ENCODE measurements at places on chromosomes 12 and 14. TPM values are rescaled to one million over a fixed set of nuclear protein-coding genes. Genes with fewer than 3 reads are reported as not detected.

CFL2 gene
- total RNA-seq: 340 TPM

DNA sequence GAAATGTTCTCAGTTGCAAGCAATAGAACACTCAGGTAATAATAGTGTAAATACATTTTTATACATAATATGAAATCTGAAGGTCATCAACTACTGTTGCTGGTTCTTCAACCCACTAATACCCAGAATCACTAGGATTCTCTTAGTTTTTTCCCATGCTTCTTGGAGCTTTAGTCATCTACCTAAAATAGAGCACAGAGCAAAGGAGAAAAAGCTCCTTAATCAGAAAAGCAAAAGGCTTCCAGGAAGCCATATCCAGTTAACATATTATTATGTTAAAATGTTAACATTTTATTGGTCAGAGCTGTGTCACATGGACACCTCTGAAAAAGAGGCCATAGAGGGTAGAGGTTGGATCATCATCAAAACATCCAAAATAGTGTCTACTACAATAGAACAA is 57.0 kb downstream of the CCER1 start:
- DNase-seq: no peak

IKZF4 gene
- total RNA-seq: 6.2 TPM

PIANP gene
- total RNA-seq: 0.42 TPM

- DNase-seq: no peak
Observed at GRCh38 chr12:12474931-12475795, 87.5 kb downstream of the DUSP16 start.

- no peak for DNase-seq
Observed at GRCh38 chr12:46942579-46942978, 116.8 kb upstream of the SLC38A4 start.

- no peak for DNase-seq
Observed at GRCh38 chr14:59276235-59276634, 87.8 kb downstream of the DAAM1 start.

DNA sequence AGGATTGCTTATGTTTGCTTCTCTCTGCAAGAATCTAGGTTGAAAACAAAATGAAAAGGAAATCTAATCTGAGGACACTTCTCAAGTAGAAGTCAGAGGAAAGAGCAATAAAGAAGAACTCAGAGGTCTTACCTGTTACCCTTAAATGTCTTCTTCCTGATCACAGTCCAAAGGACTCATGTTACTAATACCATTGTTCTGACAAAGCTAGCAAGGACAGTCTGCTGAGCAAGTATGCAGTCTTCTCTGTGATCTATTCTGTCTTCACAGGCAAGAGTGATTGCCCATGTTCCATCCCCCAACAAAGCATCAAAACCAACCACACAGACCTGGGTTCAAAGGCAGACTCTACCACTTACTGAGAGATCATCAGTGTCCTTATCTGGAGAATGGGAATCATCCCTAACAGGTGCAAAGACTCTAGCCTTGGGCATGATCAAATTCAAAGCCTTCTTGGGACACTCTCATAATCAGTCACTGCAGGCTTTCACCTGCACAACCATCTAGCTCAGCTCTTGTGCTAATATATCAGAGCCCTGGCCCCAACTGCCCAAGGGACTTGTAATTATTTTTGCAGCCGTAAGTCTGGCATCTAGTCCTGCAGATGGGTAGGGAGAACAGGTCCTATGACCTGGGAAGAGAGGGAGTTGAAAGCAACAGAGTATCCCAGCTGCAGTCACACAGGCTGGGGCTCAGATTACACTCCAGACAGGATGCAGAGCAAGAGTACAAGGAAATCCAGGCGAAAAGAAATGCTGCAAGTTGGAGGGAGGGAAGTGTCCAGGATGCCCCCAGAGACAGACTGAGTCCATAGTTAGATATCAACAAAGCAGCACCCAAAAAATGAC is 97.9 kb upstream of the NUDT4 start:
- no peak for DNase-seq

- DNase-seq: peak; percentile 28
Observed at GRCh38 chr12:97148941-97149559, 242.0 kb downstream of the NEDD1 start.

DNA sequence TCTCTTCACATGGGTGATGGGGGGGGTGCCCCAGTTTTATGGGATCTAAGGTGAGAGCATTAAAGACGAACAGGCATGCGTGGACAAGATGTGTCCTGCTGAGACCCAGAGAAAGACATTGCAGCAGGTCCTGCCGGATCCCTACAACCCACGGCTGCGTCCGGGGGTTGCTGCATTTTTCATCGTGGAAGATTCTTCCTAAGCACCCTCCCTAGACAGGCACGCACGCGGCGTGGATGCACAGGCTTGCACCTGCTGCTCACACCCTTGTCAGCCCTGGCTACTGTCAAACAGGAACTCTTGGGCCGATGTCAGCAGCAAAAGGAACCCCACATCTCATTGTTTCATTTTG is 280.6 kb upstream of the RTL1 start:
- no peak for DNase-seq

DNA sequence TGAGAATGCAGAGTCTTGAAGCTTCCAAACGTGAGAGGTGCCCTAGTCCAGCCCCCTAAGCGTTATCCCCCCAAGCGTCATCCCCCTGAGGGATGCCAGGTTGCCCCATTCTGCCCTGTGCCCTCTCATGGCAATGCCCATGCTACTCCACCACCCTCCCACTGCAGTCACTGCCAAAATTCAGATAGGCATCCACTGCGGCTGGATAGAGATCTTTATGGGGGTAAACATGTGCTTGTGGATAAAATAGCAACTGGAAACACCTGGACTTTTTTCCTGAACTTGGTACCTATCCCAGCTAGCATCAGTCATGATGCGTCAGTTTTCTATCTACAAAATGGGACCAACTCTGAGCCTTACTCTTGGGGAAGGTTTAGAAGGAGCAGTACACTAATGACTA is 92.7 kb upstream of the HOXC13 start:
- no peak for DNase-seq

- peak; percentile 53 for DNase-seq
Observed at GRCh38 chr12:44875954-44876543, at the start of gene NELL2. Gene NELL2, minus strand, starts transcription at chr12:44876315. Its CDS starts 446 bp downstream, at chr12:44875869.

PIWIL1 gene
- not detected for total RNA-seq

DNA sequence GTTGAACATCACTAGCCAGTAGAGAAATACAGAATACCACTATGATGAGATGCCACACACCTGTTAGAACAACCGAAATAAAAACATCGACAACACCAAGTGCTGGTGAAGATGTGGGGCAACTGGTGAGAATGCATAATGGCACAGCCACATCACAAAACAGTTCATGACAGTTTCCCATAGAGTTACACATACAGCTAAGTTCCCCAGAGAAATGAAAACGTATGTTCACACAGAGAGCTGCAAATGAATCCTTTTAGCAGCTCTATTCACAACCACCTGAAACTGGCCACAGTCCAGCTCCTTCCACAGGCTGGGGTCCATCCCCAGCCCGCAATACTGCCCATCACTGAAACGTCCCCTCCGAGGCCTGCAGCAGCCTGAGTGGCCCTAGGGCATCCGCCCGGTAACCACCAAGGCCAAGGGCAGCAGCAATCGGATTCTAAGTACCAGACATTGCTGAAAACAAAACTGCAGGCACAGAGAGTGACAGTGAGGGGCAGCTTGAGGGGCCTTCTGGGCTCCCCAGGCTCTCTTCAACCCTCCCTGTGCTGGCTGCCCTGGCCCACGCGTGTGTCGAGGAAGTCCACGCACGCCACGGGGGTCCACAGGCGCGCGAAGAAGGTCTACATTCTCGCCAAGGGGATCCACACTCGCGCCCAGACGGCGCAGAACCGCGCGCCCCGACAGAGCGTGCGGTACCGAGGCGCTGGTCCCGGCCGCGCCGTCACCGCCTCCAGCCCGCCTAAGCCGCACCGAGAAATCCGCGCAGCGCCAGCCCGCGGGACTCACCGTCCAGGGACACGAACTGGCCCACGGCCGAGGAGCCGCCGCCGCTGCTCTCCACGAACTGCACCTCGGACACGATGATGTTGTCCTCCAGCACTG is 903 bp downstream of the BRF1 start:
- DNase-seq: peak; percentile 58

CLEC2A gene
- total RNA-seq: not detected

DNA sequence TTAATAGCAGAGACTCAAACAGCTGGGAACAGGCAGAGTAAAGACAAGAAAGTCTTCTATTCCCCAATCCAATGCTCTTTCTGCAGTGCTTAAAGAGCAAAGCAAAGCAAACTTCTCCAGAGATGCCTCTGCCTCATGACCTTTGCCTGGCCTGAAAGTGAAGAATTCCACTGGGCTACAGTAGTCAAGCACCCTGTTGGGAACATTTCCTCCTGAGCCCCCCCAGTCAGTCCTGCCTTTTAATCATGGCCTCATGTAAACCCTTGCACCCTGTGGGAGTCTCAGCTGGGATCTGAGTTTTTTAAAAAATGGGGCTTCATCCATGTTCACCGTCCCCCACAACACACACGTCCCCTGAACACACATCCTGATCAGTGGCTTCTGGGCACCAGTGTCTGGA is 62.7 kb upstream of the TSPAN11 start:
- DNase-seq: no peak

DNA sequence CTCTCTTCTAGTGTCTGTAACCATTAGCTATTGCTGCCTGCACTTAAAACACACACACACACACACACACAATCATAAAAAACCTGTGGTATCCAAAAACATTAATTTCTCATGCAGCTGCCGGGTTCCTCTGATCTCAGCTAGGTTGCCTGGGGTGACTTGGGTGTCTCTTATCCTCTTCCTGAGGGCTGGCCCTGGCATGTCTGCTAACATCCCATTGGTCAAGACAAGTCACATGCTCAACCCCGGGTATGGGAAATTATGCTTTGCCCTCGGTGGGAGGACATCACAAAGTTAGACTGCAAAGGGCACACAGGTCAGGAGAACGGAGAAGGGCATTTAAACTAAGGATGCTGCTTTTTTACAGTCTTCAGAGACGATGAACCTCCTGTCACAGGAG is 55.7 kb downstream of the TRPV4 start:
- DNase-seq: no peak

- DNase-seq: no peak
Observed at GRCh38 chr14:77045238-77046162, 17.0 kb upstream of the IRF2BPL start.

TAS2R43 gene
- not detected for total RNA-seq

GRCh38 chr12:121712190-121712460 is 427 bp upstream of the TMEM120B start:
- DNase-seq: peak; percentile 39

- DNase-seq: no peak
Observed at GRCh38 chr12:80129895-80130530, 30.7 kb downstream of the OTOGL start.

CMA1 gene
- 0.42 TPM for total RNA-seq

DNA sequence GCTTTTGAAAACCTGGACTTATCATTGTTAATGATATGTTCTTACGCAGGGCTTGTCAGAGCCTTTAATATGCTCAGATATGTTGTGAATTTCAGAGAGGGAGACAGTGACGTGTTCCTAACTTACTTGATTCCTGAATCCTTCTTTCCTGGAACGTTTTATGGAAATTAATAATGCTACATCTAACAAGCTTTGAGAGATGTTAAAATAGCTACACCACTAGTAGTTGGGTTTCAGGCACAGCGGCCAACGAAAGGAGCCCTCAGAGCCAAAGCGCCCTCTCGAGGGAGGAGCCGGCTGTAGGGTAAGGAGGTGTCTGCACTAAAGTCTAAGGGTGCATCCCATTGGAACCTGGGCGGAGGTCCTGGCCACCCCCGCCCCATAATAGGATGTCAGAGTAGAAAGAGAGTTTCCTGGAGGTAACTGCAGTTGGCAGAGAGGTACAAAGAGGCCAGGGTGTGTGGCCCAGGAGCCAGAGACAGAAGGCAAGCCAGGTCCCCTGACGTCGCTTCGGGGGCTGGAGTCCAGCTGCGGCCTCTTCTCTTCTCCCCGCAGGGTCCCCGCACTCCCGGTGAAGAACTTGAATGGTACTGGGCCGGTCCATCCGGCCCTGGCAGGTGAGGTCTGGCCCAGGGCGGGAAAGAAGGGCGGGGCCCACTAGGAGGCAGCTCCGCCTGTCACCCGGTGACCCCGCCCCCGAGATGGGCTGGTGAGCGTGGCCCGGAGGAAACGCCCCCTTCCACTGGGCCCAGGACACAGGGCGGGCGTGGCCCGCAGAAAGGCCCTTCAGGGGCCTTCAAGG is 36.3 kb downstream of the DTX1 start:
- peak; percentile 61 for DNase-seq

- DNase-seq: no peak
Observed at GRCh38 chr14:93019970-93020369, 95.8 kb downstream of the ITPK1 start.

DNA sequence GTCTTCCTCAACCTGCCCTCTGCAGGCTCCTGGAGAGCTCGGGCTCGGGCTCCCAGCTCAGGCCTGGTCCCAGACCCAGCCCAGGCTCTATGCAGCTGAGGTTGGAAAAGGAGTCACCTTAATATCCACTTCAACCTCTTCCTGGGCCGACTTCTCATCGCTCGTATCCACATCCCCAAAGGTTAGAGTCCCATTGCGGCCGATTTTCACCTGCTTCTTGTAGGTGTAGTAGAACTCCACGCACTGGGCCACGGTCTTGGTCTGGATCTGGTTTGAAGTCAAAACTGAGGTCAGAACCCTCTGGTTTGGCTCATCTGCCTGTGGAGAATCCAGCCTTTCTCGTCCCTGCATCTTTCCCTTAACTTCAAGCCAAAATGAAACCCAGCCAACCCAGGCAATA is 8.4 kb upstream of the PNMA1 start:
- no peak for DNase-seq

SERPINA9 gene
- not detected for total RNA-seq

LTB4R gene
- 2.8 TPM for total RNA-seq

DEGS2 gene
- 0.18 TPM for total RNA-seq

- DNase-seq: peak; percentile 83
Observed at GRCh38 chr14:33792720-33793368, 158.0 kb downstream of the EGLN3 start.

DNA sequence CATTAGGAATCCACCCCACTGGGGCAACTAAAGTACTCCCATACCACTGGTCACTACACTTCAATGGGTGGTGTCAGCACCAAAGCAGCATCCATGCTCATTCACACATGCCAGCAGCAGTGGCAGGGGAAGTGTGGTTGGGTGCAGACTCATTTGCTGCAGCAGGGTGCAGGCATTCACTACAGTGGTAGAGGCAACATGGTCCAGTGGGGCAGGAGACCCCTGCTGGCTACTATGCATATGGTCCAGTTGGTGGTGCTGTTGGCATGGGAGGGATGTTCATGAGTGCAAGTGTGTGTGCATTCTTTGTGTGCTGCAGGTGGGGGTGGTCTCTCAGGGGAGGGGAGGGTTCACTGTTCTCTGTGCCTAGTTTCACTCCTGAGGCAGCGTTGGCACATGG is 908.4 kb upstream of the NOVA1 start:
- no peak for DNase-seq

DNA sequence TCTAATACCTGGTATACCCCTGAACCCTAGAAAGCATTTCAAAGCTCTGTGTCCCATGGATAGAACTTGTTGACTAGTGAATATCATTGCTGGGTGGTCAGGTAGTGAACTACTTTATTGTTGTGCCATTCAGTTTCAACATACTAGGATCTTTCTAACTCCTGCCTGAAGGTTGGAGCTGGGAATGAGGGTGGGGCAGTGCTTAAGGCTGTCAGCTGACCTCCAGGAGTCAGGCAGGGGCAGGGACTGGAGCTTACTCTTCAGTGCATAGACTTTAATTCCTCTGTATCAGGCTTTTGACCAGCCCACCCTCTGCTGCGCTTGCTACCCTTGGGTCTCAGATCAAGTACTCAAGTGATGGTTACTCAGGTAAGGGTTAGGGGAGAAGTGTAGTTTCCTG is 102.6 kb upstream of the RFX4 start:
- DNase-seq: no peak
